ENCODE measurements at places on chromosomes 3 and 15.
A peak's percentile ranks its signal among the peaks of the same experiment; 100 is the strongest.

DNA sequence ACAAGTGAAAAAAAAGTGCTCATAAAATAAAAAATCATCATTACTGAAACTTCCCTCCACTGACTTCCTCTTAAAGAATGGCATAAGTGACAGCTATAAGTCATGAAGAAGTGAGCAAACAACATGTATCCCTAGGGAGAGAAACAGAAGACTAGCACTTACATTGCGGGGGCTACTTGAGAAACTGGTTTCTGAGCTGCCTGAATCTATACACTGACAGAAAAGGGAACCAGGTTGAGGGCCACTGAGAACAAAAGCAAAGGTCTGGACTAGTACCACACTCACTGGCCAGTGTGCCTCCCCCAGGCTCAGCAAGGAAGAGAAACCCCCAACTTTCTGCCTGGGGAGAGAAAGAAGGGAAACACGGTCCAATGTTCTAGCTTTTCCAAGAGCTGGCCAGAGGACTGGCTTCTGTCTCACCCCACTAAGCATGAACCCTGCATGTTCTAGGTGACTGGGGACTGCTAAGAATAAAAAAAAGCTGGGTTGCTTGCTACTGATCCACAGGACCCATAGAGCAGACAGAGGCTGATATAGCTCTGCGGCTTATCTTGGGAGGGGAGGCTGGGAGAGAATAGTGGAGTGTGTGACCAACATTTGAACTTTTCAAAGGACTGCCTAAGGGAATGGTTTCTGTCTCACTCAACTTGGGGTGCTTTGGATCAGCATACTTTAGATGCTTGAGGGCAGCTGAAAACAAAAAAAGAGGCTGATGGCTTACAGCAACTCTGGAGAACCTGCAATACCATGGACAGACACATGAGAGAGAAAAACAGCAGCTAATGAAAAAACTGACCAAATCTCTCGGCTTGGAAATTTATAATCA, 8.1 kb downstream of the RAD18 start:
- DNase-seq = no peak

DNA sequence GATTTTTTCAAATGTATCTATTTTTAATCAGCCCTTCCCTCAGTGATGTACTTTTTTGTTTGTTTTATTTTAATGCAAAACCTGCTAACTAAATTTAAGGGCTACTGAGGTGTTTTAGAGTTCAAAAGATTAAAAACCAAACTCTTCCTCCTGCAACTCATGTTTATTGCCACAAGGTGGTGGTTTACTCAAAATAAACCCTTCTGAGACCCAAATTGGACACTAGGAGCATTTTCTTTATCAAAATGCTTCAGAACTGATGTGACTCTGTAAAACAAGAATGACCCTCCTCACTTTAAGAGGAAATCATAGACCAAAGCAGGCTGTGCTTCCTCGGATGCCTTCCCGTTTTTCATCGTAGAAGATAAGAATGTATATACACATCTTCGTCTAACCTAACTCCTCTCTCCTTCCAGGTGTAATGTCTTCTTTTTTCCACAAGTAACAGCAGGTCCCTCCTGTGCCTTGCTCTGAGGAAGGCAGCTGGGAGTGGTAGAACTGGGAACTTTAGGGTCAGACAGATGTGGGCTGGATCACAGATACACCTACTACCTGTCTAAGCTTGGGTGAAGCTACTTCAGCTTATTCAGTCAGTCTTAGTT, 2.9 kb upstream of the NME9 start:
- DNase-seq = peak; percentile 71

DNA sequence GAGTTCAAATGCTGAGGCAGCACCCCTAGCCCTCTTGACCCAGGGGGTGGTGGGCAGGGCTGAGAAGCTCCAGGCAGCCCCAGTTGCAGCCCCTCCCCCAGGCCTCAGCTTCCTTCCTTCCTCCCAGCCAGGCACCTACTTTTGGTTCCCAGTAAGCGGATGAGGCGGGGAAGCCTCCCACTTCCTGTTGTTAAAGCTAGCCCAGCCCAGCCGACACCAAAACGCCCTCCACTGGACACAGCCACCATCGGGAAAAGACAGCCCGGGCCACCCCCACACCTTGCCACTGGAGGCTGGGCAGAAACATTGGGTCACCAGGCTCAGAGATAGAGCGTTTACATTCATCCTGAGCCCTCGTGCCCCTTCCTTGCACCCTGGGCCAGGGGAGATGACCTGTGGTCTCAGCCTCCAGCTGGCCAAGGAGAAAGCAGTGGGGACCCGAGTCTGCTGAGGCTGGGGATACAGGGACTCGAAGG, 3.5 kb downstream of the DUSP7 start:
- DNase-seq = no peak

GRCh38 chr3:16079519-16079918, 95.0 kb upstream of the GALNT15 start:
- no peak for DNase-seq

Measured in cerebellar cortex (tissue), 1 donor.